ENCODE measurements at places on chromosomes 12 and 14. TPM values are rescaled to one million over a fixed set of nuclear protein-coding genes. Genes with fewer than 3 reads are reported as not detected.

- H3K4me3 ChIP-seq, result no peak overlapping the region
- H3K4me1 ChIP-seq, result peaks cover 4% of the 10 kb centered on the region
- no peaks in the 10 kb centered on the region for H3K36me3 ChIP-seq
- H3K27ac ChIP-seq, result no peak overlapping the region
- H3K27me3 ChIP-seq, result peaks cover 4% of the 10 kb centered on the region
These were observed 13.3 kb upstream of the MAX start for GRCh38 chr14:65115615-65116014.

DNA sequence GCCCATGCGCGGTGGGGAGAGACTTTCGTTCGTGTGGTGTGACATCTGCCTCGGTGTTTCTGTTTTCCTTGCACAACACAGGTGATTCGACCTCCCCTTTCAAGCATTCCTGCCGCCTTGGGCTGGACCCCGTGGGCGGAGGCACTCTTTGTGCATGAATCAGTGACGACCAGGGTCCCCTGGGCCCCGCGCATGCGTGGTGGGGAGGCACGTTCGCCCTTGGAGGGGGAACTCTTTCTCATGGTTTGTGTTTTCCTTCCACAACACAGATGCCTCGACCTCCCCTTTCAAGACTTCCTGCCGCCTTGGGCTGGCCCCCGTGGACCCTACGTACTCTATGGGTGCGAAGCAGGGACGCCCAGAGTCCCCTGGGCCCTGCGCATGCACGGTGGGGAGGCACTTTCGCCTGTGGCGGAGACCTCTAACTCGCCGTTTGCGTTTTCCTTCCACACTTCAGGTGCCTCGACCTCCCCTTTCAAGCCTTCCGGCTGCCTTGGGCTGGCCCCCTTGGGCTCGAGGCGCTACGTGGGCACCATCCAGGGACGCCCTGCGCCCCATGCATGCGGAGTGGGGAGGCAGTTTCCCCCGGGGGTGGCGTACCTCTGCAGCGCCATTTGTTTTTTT is 340.9 kb downstream of the ALG10 start:
- no peaks in the 10 kb centered on the region for H3K4me1 ChIP-seq
- no peak for DNase-seq
- no peak overlapping the region for H3K27ac ChIP-seq
- no peaks in the 10 kb centered on the region for H3K27me3 ChIP-seq
- H3K36me3 ChIP-seq, result no peaks in the 10 kb centered on the region

- H3K27me3 ChIP-seq, result no peaks in the 10 kb centered on the region
- peaks cover 23% of the 10 kb centered on the region for H3K4me1 ChIP-seq
- no peak for DNase-seq
- H3K36me3 ChIP-seq, result peaks cover 77% of the 10 kb centered on the region
- H3K27ac ChIP-seq, result no peak overlapping the region
- no peak overlapping the region for H3K4me3 ChIP-seq
These were observed 16.4 kb downstream of the PCBP2 start for GRCh38 chr12:53468282-53468681.

GRCh38 chr14:74634964-74635363 is 22.9 kb upstream of the LTBP2 start:
- peaks cover 5% of the 10 kb centered on the region for H3K27me3 ChIP-seq
- no peak overlapping the region for H3K27ac ChIP-seq
- H3K4me1 ChIP-seq, result no peaks in the 10 kb centered on the region
- no peak overlapping the region for H3K4me3 ChIP-seq

DNA sequence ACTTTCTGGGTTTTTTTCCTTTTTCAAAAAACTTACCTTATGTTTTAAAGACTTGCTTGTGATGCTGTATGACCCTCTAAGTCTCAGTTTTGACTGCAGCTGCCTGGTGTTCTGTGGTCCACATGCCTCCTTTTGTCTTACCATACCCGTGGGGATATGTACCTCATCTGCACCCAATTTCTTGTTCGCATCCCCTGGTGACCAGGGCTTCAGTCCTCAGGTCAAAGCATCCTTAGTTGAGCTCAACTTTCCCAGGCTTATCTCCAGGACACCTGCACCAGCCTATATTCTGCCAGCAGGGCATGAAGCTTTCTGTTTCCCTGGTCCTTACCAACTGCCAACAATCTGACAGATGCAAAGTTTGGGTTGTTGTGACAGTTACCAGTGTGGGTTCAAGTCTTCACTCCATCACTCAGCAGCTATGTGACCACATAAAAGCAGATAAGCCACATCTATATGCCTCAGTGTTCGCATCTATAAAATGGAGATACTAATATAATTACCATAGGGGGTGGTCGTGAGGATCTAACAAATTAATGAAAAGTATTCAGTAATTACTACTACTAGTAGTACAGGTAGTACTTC is 94.0 kb downstream of the NTF3 start:
- H3K27ac ChIP-seq, result no peak overlapping the region
- no peak overlapping the region for H3K4me3 ChIP-seq
- no peaks in the 10 kb centered on the region for H3K4me1 ChIP-seq
- no peaks in the 10 kb centered on the region for H3K36me3 ChIP-seq
- H3K27me3 ChIP-seq, result peaks cover 14% of the 10 kb centered on the region

DNA sequence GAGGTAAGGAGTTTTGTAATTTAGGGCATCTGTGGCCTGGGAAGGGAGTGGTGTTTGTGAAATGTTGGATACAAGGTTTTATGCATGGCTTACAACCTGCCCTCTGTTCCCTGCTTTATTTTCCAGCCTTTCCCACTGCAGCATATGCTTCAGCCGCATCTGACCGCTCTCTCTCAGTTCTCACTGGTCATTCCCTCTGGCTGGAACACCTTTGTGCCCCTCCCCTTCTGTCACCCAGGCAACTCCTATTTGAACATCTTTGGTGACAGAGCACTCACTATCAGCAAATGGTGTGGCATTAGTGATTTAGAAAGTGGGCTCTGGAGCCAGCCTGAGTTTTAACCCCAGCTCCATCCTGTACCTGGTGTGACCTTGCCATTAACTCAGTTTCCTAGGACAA is 47.5 kb upstream of the SMCO2 start:
- no peaks in the 10 kb centered on the region for H3K27me3 ChIP-seq
- peaks cover 10% of the 10 kb centered on the region for H3K36me3 ChIP-seq
- no peak for DNase-seq
- H3K27ac ChIP-seq, result no peak overlapping the region
- H3K4me1 ChIP-seq, result no peaks in the 10 kb centered on the region
- H3K4me3 ChIP-seq, result no peak overlapping the region

GRCh38 chr12:125983784-125984500 is 918.7 kb downstream of the AACS start:
- no peak overlapping the region for H3K4me3 ChIP-seq
- peaks cover 5% of the 10 kb centered on the region for H3K27me3 ChIP-seq
- no peak for DNase-seq
- no peak overlapping the region for H3K27ac ChIP-seq
- H3K36me3 ChIP-seq, result no peaks in the 10 kb centered on the region
- H3K4me1 ChIP-seq, result no peaks in the 10 kb centered on the region

- no peak overlapping the region for H3K4me3 ChIP-seq
- H3K27me3 ChIP-seq, result no peaks in the 10 kb centered on the region
- H3K27ac ChIP-seq, result no peak overlapping the region
- peaks cover 3% of the 10 kb centered on the region for H3K4me1 ChIP-seq
These were observed 93.1 kb upstream of the ZDHHC17 start for GRCh38 chr12:76670776-76671175.

DNA sequence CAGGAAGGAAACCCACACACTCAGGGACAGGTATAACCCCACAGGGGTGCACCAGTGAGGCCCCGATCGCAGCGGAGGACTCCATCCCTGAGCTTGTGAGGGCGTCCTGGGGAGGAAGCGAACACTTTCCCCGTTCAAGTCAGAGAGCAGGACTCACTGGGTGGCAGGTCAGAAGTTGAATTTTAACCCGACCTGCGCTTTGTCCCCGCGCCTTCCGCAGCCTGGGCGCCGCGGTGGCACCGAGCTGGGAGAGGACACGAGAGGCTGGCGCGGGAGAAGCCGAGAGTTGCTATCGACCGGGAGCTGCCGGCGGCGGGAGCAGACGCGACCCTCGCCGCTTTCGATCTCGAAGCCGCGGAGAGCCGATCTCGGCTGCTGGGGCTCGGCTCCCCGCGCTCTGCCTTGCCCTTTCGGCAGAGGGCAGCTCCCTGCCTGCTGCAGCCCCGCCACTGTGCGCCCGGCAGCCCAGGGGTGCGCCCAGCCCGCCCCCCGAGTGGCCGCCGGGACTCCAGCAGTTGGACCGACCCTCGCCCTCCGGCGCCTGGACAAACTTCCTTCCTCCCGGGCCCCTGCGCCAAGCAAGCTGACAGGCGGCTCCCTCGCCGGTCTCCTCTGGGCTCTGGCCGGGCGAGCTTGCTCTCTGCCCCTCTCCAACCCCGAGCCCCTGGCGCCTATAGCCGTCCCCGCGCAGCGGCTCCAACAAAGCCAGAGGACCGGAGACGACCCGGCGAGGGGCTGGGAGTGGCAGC is 918 bp downstream of the LIN7A start:
- peaks cover 2% of the 10 kb centered on the region for H3K36me3 ChIP-seq
- H3K4me3 ChIP-seq, result peak overlapping the region; percentile 10
- DNase-seq, result no peak
- no peak overlapping the region for H3K27ac ChIP-seq
- peaks cover 30% of the 10 kb centered on the region for H3K27me3 ChIP-seq
- peaks cover 4% of the 10 kb centered on the region for H3K4me1 ChIP-seq

- no peaks in the 10 kb centered on the region for H3K27me3 ChIP-seq
- peaks cover 63% of the 10 kb centered on the region for H3K36me3 ChIP-seq
- H3K4me1 ChIP-seq, result no peaks in the 10 kb centered on the region
- no peak overlapping the region for H3K27ac ChIP-seq
- no peak for DNase-seq
These were observed 23.1 kb downstream of the SLIRP start for GRCh38 chr14:77730976-77731497.

GRCh38 chr12:53937596-53938325 is 870 bp upstream of the HOXC13 start:
- H3K36me3 ChIP-seq, result no peaks in the 10 kb centered on the region
- no peaks in the 10 kb centered on the region for H3K4me1 ChIP-seq
- H3K4me3 ChIP-seq, result no peak overlapping the region
- DNase-seq, result no peak

GRCh38 chr12:57694459-57695019 is 607 bp downstream of the OS9 start:
- peaks cover 5% of the 10 kb centered on the region for H3K4me1 ChIP-seq
- H3K36me3 ChIP-seq, result peaks cover 39% of the 10 kb centered on the region
- H3K4me3 ChIP-seq, result no peak overlapping the region
- H3K27ac ChIP-seq, result no peak overlapping the region

GRCh38 chr14:65070471-65070976 is 31.8 kb downstream of the MAX start:
- H3K4me1 ChIP-seq, result peaks cover 13% of the 10 kb centered on the region
- H3K36me3 ChIP-seq, result peaks cover 38% of the 10 kb centered on the region
- DNase-seq, result no peak
- H3K27me3 ChIP-seq, result no peaks in the 10 kb centered on the region
- H3K27ac ChIP-seq, result no peak overlapping the region
- no peak overlapping the region for H3K4me3 ChIP-seq

- no peak for DNase-seq
- no peak overlapping the region for H3K27ac ChIP-seq
- H3K36me3 ChIP-seq, result peaks cover 52% of the 10 kb centered on the region
- H3K4me1 ChIP-seq, result peaks cover 13% of the 10 kb centered on the region
- H3K27me3 ChIP-seq, result no peaks in the 10 kb centered on the region
- H3K4me3 ChIP-seq, result no peak overlapping the region
These were observed 26.5 kb downstream of the NUDT4 start for GRCh38 chr12:93403988-93404803.

Gene OTX2
- not detected for total RNA-seq

Gene P2RX7
- 19.8 TPM for total RNA-seq

Gene KRT8
- 0.15 TPM for total RNA-seq

Gene DNAH10
- total RNA-seq, result 0.12 TPM

Gene HOXC11
- not detected for total RNA-seq

Gene CLEC2A
- total RNA-seq, result not detected

Gene MIPOL1
- total RNA-seq, result not detected
